ENCODE measurements at places on chromosomes 5 and 9. TPM values are rescaled to one million over a fixed set of nuclear protein-coding genes. Genes with fewer than 3 reads are reported as not detected.

- H3K27ac ChIP-seq = no peak overlapping the region
- DNase-seq = no peak
- H3K4me3 ChIP-seq = no peak overlapping the region
Observed at GRCh38 chr9:28774433-28775235, 1201.4 kb upstream of the C9orf72 start.

DNA sequence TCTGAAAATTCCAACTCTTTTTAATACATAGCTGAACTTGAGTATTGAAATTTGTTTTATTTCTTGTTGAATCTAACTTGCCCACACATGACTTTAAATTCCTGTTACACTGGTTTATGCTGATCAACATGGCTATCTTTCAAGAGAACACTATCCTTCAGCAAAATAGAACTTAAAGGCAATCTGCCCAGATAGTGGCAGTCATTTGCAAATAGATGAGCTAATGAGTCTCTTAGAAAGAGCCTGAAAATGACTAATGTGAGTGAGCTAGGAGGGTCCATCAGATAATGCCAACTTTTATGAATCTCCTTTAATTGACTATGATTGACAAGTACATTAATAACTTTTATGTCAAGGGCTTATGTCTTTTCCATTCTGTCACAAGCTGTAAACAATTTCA, 1360.8 kb upstream of the C9orf72 start:
- no peak overlapping the region for H3K27ac ChIP-seq
- H3K4me3 ChIP-seq = no peak overlapping the region
- no peaks in the 10 kb centered on the region for H3K36me3 ChIP-seq
- H3K27me3 ChIP-seq = peaks cover 4% of the 10 kb centered on the region
- no peaks in the 10 kb centered on the region for H3K4me1 ChIP-seq

FOXD4L5 gene
- 0.51 TPM for total RNA-seq

- H3K36me3 ChIP-seq = no peaks in the 10 kb centered on the region
- H3K4me3 ChIP-seq = no peak overlapping the region
- DNase-seq = peak; percentile 55
- H3K4me1 ChIP-seq = peaks cover 20% of the 10 kb centered on the region
Observed at GRCh38 chr9:129282272-129282671, 104.2 kb upstream of the IER5L start.

- peaks cover 14% of the 10 kb centered on the region for H3K27me3 ChIP-seq
- H3K27ac ChIP-seq = no peak overlapping the region
- peaks cover 11% of the 10 kb centered on the region for H3K4me1 ChIP-seq
- DNase-seq = no peak
- H3K36me3 ChIP-seq = no peaks in the 10 kb centered on the region
- no peak overlapping the region for H3K4me3 ChIP-seq
Observed at GRCh38 chr9:108672475-108673190, 183.2 kb downstream of the ACTL7B start.

PCDHA11 gene
- total RNA-seq = 6.0 TPM

DNA sequence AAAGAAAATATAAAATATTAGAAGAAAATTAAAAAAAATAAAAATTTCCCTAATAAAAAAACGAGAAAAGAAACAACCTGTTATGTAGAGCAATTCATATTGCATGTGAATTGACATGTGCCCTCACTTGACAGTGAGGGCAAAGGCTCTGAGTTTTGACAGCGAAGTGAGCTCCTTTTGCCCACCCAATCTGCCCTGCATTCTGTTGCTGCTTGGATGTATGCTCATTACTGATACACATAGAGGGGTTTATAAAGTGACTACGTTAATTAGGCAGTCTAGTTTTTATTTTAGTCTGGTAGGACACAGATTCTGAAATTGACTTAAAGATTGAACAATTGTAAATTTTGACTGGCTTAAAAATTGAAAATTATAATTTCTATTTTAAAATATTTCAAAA, 949.4 kb downstream of the TLE4 start:
- peaks cover 9% of the 10 kb centered on the region for H3K4me1 ChIP-seq
- no peak overlapping the region for H3K27ac ChIP-seq
- peaks cover 3% of the 10 kb centered on the region for H3K36me3 ChIP-seq
- no peak for DNase-seq
- H3K27me3 ChIP-seq = no peaks in the 10 kb centered on the region

- DNase-seq = no peak
- no peak overlapping the region for H3K4me3 ChIP-seq
- H3K36me3 ChIP-seq = peaks cover 10% of the 10 kb centered on the region
Observed at GRCh38 chr5:113105693-113106280, 129.2 kb downstream of the DCP2 start.

GRCh38 chr9:2466703-2467102, 154.9 kb upstream of the VLDLR start:
- H3K4me3 ChIP-seq = no peak overlapping the region
- peaks cover 14% of the 10 kb centered on the region for H3K4me1 ChIP-seq
- H3K27me3 ChIP-seq = no peaks in the 10 kb centered on the region
- DNase-seq = no peak
- peaks cover 15% of the 10 kb centered on the region for H3K36me3 ChIP-seq

GRCh38 chr5:168947212-168947868, 353.6 kb downstream of the SLIT3 start:
- DNase-seq = no peak
- no peak overlapping the region for H3K4me3 ChIP-seq
- H3K4me1 ChIP-seq = peaks cover 8% of the 10 kb centered on the region
- H3K27me3 ChIP-seq = no peaks in the 10 kb centered on the region

DNA sequence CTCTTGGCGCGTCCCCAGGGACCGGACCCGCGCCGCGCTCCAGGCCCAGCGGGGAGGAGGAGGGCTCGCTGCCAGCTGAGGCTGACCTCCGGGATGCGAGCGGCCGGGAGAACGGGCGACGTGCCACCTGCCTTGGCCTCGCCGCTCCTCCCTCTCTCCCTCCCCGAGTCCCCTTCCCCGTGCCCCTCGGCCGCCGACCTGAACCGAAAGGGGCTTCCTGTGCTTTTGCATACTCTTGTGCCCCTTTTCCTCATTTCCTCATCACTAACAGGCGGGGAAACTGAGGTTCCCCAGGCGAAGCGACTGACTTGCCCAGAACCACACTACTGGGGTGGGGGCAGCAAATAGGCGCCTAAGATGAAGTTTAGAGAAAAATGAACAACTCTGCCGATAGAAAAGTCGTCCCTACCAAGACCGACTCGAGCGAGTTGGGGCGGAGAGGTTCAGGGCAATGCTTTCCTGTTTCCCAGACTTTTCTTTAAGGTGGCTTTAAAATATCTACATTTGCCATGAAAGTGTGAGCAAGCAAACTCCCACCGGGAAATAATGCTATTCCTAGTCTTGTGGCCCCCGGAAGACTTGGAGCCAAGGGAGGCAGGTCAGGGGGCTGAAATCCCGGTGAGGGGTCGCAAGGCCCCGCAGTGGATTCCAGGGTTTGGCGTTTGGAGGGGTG, 580 bp upstream of the DUSP1 start:
- H3K4me3 ChIP-seq = peak overlapping the region; percentile 71
- H3K4me1 ChIP-seq = peaks cover 71% of the 10 kb centered on the region
- H3K36me3 ChIP-seq = peaks cover 30% of the 10 kb centered on the region

GRCh38 chr5:111173476-111173875, 50.7 kb upstream of the CAMK4 start:
- H3K4me1 ChIP-seq = no peaks in the 10 kb centered on the region
- H3K27me3 ChIP-seq = peaks cover 33% of the 10 kb centered on the region
- H3K27ac ChIP-seq = no peak overlapping the region
- no peak overlapping the region for H3K4me3 ChIP-seq
- peaks cover 1% of the 10 kb centered on the region for H3K36me3 ChIP-seq
- DNase-seq = no peak

DNA sequence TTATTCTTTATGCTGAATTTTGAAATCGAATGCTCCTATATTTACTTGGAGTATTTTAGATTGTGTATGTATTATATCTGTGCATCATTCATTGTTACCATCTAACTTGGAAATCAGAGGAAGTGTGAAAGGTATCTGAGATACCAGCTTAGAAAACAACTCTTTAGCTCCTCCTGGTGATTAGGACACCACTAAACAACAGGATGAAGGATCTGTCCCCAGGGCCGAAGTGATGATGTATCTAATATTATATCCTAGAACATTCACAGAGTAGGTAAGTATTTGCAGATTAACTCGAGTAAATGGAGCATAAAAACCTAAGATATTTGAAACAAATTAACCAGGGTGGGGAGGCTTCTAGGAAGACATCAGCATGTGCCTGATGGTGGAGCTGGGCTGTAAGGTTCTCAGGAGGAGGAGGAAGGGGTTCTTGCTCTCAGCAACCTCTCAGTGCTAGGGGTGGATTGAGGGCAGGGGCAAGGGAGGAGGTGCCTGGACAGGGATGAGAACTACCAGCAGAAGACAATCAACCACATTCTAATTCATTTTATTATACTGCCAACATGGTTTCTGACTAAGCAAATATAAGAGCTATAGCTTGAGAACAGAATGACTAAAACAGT, 2.6 kb upstream of the NFIL3 start:
- no peak overlapping the region for H3K27ac ChIP-seq
- no peaks in the 10 kb centered on the region for H3K27me3 ChIP-seq
- no peaks in the 10 kb centered on the region for H3K36me3 ChIP-seq
- no peak for DNase-seq
- H3K4me1 ChIP-seq = peaks cover 30% of the 10 kb centered on the region
- no peak overlapping the region for H3K4me3 ChIP-seq

F12 gene
- 2.1 TPM for total RNA-seq

GRCh38 chr5:131265311-131265803, 1.5 kb downstream of the CDC42SE2 start:
- H3K4me1 ChIP-seq = peaks cover 29% of the 10 kb centered on the region
- peak overlapping the region; percentile 80 for H3K27ac ChIP-seq
- no peak for DNase-seq
- no peaks in the 10 kb centered on the region for H3K27me3 ChIP-seq

- no peak overlapping the region for H3K4me3 ChIP-seq
- peaks cover 8% of the 10 kb centered on the region for H3K4me1 ChIP-seq
- no peak overlapping the region for H3K27ac ChIP-seq
- H3K27me3 ChIP-seq = no peaks in the 10 kb centered on the region
- H3K36me3 ChIP-seq = peaks cover 2% of the 10 kb centered on the region
- DNase-seq = no peak
Observed at GRCh38 chr9:92120138-92120537, 4.9 kb upstream of the SPTLC1 start.

GRCh38 chr9:114549697-114550330, 37.8 kb upstream of the ATP6V1G1 start:
- no peak overlapping the region for H3K4me3 ChIP-seq
- H3K27me3 ChIP-seq = peaks cover 2% of the 10 kb centered on the region
- no peaks in the 10 kb centered on the region for H3K36me3 ChIP-seq

DNA sequence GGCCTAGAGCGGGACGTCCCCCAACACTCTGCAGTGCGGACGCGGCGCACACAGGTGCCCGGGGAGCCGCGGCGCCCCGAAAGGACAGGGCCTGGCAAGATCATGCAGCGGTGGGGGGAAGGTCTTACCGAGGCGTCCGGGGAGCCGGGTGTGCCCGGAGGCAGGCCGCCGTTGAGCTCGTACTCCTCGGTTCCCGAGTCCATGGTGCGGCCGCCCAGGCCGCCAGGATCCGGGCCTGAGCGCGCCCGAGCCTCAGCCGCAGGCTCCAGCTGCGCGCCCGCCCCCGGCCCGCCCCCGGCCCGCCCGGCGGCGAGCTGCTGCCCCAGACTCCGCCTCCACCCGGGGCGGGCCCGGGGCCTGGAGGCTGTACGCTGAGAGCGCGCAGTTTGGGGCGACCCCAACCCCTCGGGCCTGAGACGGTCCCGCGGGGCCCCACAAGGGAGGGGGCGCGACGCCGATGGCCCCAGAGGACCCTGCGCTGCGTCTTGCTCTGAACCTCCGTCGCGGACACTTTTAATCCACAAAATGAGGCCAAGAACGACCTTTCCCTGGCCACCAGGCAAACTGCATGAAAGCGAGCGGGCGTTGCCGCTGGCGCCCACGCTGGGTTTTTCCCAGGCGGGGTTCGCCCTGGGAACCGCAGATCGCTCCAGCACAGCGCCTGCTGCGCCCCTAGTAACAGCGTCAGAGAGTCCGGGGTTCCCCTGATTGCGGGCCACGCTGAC, at the start of gene NINJ1:
Gene NINJ1, minus strand, starts transcription at position 237 of the 725 bp plus-strand sequence. Its CDS starts 34 bp downstream, at position 203.
- H3K27ac ChIP-seq = peak within 1 kb of the TSS; percentile 93
- peak within 1 kb of the TSS; percentile 86 for H3K4me3 ChIP-seq
- peaks cover 46% of the 10 kb centered on the region for H3K4me1 ChIP-seq
- DNase-seq = peak; percentile 72
- no peaks in the 10 kb centered on the region for H3K27me3 ChIP-seq

DNA sequence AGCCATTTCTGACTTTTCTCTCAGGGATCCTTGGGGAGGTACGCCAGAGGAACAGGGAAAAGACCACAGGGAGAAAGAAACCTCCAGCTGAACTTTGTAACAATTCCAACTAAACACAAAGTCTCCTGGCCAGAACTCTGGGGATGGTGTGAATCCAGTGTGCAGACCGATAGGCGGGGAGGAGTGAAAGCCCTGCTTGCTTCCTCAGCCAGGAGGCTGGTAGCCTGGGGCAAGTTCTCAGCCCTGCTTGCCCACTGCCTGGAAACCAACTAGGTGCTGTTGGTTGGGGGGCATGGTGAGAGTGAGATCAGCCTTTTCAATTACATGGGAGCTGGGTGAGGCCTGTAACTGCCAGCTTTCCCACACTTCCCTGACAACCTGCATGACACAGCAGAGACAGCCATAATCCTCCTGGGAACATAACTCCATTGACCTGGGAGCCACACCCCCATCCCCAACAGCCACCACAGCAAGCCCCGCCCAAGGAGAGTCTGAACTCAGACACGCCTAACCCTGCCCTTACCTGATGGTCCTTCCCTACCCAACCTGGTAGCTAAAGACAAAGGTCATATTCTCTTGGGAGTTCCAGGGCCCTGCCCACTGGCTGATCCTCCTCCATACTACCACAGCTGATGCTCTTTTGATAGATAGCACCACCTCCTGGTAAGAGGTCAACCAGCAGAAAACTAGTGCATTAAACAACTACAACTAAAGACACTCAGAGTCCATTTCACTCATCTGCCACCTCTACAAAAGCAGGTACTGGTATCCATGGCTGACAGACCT, 100.1 kb upstream of the TNFAIP8 start:
- no peak overlapping the region for H3K27ac ChIP-seq
- peaks cover 27% of the 10 kb centered on the region for H3K36me3 ChIP-seq
- no peak for DNase-seq

DNA sequence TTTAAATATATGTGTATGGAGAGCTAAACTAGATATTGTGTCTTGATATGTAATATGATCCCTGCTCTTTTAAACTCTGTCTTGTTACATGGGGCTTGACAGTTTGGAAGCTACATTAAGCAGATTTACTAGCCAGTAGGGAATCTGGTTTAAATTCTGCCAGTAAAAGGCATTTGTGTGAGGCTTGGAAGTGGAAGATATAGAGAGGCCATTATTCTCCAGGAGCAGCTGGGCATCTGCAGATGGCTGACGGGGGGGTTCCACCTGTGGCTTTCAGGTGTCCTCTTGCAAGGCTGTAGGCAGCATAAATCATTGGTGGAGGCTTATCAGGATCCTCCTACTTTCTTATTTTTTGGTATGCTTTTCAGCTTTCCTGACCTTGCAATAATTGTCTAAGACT, 179.1 kb upstream of the FBXL7 start:
- no peak overlapping the region for H3K4me3 ChIP-seq
- no peak overlapping the region for H3K27ac ChIP-seq
- H3K4me1 ChIP-seq = no peaks in the 10 kb centered on the region
- no peaks in the 10 kb centered on the region for H3K36me3 ChIP-seq
- H3K27me3 ChIP-seq = peaks cover 6% of the 10 kb centered on the region

NTRK2 gene
- total RNA-seq = 40.0 TPM

SLC2A6 gene
- total RNA-seq = 5.4 TPM

GRCh38 chr5:151676719-151677118, 10.0 kb downstream of the SPARC start:
- DNase-seq = no peak
- H3K4me1 ChIP-seq = peaks cover 99% of the 10 kb centered on the region
- H3K27me3 ChIP-seq = no peaks in the 10 kb centered on the region
- peak overlapping the region; percentile 63 for H3K4me3 ChIP-seq

CDKN2B gene
- 247 TPM for total RNA-seq

All from chondrocyte (in vitro differentiated cells).